ENCODE measurements at places on chromosomes 11 and 22.
A peak's percentile ranks its signal among the peaks of the same experiment; 100 is the strongest.

GRCh38 chr11:31865606-31866300, 54.6 kb upstream of the PAX6 start:
- DNase-seq: no peak

DNA sequence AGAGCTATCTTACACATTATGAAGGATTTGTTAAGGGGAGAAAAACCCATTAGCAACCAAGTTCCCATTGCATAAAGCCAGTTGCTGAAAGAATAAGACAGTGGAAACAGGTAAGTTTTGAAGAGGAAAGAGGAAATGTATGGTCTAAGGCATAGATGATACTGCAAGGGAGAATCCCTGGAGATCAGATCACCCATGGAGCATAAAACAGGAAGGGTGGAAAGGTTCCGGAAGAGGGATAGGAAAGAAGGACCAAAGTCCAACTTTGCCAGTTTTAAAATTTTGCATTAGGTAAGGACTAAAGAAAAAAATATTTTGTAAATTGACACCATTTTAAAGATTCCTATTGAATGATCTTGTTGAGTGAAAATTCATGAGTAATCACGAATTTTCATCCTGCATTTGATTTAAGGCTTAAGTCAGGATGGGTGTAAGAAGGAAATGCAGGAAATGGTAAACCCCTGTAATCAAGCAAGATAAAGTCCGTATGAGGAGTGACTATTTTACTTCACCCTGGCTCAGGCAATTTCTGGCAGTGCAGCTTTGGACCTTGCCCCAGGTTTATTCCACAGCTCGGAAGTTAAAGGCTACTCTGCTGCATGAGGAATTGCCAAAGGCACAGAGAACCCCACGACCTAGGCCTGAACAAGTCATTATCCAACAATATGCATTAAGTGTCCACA, 70.9 kb downstream of the CCDC34 start:
- no peak for DNase-seq

GRCh38 chr22:36964106-36964505, 50.7 kb downstream of the CSF2RB start:
- no peak for DNase-seq

DNA sequence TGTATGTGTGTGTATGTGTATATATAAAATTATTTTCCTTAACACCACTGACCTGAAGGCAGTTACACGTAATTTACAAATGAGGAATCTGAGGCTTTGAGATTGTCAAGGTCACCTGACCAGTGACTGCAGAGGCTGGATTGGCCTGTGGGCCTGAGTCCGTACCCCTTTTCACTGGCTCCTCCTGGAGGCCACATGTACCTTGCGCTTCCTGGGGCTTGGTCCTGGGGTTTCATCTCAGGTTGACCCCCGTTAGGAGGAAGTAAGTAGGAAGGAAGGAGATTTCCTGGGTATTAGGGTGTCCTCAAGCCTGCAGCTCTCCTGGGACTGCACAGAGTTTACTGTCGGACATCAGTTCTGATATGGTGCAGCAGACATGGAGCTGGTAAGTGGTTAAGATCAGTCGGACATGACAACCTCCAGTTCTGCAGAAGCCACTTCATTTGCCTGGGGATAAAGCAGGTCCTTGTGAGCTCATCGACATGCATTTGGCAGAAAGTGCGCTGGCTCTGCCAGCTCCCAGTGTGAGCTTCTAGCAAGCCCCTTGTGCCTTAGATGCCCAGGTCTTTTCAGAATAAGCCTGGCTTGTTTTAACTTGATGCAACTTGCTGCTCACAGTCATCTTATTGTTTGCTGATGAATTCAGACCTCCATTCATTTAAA, 36.6 kb downstream of the ST3GAL4 start:
- DNase-seq: peak; percentile 29

GRCh38 chr11:12564012-12564411, 110.2 kb upstream of the TEAD1 start:
- no peak for DNase-seq

DNA sequence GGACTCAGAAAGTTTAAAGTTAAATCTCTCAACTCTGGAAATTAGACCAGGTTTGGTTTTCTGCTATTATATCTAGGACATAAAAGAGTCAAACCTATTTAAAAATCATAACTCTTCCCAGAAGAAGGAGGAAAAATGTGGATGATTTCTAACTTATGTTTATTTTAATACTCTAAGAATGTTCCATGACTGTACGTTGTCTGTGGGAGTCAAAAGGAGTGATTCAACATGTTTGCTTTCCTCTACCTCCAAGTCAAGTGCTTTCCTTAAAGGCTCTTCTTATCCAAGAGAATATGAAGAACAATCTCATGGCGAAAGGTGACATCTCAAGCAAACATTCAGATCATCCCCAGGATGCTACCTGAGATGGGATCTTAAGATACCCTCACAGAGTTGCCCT, 21.6 kb downstream of the OR51E1 start:
- DNase-seq: no peak

DNA sequence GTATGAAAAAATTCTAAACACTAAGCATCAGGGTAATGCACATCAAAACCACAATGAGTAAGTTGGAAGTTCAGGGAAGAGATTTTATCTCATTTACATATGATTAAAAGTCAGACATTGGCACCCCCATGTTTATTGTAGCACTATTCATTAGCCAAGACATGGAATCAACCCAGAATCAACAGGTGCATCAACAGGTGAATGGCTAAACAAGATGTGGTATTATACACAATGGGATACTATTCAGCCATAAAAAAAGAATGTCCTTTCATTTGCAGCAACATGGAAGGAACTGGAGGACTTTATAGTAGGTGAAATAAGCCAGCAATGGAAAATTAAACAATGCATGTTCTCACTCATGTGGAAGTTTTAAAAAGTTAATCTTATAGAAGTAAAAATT, 17.6 kb upstream of the TTC17 start:
- DNase-seq: no peak

- DNase-seq: peak; percentile 85
Observed at GRCh38 chr22:39496131-39496838, 5.8 kb upstream of the MIEF1 start.

- DNase-seq: no peak
Observed at GRCh38 chr11:129854232-129854805, 38.7 kb downstream of the TMEM45B start.

GRCh38 chr11:134384406-134384805, 27.6 kb downstream of the B3GAT1 start:
- DNase-seq: no peak

DNA sequence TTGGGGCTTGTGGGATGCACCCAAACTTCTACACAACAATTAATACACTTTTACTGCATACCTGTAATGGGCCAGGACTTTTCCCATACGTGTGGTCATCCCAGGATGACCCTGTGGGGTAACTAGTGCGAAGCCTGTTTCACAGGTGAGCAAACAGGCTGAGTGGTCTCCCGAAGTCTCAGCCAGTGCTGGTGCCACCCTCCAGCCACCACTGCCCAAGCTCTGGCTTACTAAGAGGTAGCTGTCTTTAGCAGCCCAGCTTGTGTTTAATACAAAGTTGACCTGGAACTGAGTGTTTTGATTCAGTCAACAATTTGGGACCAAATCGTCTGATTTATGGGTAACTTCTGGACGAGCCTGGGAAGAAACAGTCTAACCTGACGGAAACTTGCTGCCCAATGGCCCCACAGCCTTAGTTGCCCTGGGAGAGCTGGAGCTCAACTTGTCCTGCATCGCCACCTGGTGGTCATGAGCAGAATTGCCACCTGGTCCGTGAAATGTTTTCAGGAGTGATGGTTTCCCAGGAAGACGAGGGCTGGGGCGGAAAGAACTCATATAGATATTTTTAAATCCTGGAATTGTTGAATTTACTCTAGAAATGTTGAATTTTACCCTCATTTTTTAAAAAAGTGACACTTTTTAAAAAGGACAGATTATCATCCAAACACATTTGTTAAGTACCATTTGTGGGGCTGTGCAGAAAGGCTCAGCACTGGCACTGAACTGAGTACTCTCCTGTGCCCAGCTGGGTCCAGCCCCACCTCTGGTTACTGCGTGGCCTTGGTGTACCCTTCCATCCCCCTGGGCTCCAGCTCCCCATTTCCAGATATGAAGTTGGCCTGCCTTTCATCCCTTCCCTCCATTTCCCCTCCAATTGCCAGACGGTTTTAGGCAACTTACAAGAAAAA, 95.5 kb upstream of the PARVA start:
- peak; percentile 80 for DNase-seq

GRCh38 chr11:120539667-120540369, 28.3 kb downstream of the GRIK4 start:
- DNase-seq: no peak

DNA sequence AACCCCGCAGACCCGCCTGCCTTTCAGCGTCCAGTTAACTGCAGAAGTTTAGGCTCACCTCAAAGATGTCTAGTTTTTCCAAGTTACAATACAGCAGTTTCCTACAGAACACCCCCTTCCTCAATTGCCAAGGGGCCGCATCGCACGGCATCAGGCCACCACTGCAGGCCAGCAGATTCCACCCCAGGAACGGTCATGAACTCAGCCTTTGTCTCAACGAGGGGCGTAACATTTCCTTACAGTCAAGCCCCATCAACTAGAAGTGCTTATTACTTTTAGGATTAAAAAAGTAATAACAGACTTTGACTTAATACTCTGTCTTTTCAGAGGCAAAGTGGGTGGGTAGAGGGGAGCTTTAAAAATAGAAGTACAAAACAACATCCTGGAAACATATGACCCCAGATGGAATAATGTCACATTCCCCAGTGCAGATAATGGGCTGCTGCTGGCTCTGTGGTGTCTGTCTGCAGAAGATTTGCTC, 36.3 kb downstream of the PPP2R1B start:
- peak; percentile 42 for DNase-seq

DNA sequence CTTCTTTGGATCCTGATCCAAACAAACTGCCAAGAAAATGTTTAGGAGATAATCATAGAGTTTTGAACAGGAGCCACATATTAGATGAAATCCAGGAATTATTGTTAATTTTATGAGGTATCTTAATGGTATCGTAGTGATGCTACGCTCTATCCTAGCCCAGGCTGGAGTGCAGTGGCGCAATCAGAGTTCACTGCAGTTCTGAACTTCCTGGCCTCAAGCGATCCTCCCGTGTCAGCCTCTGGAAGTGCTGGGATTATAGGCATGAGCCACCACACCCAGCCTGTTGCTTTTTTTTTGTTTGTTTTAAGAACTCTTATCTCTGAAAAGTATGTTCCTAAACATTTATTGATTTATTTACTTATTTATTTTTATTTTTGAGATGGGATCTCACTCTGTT, 2.4 kb downstream of the GSTT4 start:
- no peak for DNase-seq

- DNase-seq: no peak
Observed at GRCh38 chr11:89147229-89147628, 30.4 kb upstream of the TYR start.

DNA sequence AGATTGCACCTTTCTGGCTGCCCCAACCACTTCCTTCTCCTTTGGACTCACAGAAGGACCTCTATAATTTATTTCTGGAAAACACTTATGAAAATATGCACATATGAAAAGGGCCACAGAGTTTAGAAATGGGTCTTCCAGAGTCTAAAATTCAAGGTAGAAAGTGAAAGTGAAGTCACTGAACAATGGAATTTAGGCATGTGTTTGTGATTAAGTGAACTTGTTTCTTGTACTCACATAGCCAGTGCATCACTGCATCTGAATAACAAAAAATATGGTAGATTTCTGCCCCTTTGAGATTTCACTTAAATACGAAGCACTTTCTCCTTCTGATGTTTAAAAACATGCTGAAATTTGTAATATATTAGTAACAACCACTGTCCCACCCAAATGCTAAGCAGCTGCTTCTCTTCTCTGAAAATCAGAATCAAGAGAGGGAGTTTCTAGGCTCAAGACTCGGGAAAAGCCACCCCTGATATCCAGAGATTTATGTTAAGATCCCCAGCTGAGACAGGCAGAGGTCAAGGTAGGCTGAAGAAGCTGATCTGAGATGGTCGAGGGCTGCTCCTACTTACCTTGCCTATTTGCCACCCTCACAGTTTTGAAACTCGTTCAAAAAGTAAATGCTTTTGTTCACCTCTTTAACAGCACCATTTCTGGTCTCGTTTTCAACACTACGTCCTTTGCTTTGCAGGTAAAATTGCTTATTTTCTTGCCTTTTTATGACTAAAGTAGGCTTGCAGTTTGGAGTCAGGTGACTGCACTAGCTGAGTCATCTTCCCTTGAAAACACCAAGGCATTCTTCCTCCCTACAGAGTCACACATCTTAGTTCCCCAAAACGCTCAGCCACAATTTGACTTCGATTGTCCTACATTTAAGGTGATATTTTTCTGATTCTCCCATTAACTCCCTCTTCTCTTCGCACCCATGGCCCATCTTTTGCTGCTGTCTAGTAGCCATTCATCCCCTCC, at the start of gene XKR3:
Gene XKR3 (minus strand): TSS at position 696 of the 972 bp plus-strand sequence. CDS start 17,338 bp downstream, outside the sequence.
- peak; percentile 51 for DNase-seq

DNA sequence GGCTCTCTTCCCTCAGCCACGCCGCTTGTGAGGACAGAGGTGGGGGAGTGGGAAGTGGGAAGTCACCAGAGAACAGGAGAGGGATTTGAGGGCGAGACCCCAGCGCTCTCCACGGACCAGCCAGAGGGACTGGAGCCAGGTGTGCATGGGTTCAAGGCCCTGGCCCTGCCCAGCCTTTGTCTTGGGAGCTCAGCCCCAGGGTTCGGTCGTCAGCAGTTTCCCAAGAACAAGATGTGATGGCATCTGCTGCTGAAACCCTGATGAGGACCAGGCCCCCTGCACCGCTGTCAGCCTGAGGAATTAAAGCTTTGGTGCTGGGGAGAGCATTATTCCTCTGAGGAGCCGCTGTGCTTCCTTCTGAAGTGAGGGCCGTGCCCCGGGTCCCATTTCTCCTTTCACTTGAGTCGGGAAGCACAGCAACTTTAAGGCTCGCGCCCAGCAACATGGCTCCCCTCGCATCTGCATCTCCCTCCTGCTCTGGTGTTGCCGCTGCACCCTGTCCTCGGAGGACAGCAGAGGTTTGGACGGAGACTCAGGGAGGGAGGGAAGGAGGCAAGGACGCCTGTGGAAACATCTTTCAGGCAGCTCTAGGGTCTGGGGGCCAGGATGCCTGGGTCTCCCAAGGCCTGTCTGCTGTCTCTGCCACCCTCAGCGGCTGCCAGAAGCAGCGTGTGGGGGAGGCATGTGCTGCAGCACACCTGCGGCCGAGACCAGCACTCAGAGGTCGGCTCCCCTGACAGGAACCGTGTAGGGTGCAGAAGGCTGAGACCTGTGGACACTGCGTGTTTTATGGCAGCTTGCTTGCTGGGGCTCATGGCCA, 3.8 kb downstream of the IFITM5 start:
- DNase-seq: no peak

DNA sequence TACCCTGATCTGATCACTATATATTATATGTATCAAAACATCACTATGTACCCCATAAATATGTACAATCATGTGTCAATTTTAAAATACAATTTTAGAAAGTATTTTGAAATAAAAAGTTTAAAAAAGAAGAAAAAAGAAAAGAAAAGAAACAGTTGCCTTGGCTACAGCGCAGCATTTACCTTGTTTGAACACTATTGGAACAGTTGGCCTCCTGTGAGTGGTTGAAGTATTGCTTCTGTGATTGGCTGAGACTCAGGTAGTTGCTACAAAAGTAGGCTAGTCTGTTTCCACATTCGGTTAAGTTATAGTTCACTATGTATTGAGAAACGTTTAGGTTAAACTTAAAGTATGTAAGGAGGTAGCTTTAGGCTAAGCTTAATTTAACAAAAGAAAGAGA, 7.9 kb upstream of the DTX4 start:
- no peak for DNase-seq

Measured in hematopoietic multipotent progenitor cell treated with erythropoietin and hydrocortisone succinate and interleukin-3 and kit ligand, for 8 days (in vitro differentiated cells).